ENCODE measurements at places on chromosomes 11 and 22. TPM values are rescaled to one million over a fixed set of nuclear protein-coding genes. Genes with fewer than 3 reads are reported as not detected.

The HBG1 gene
- total RNA-seq = not detected

GRCh38 chr22:19753090-19753842, 7.3 kb upstream of the TBX1 start:
- no peaks in the 10 kb centered on the region for H3K36me3 ChIP-seq
- DNase-seq = peak; percentile 77
- no peak overlapping the region for H3K4me3 ChIP-seq
- H3K27me3 ChIP-seq = peaks cover 68% of the 10 kb centered on the region

DNA sequence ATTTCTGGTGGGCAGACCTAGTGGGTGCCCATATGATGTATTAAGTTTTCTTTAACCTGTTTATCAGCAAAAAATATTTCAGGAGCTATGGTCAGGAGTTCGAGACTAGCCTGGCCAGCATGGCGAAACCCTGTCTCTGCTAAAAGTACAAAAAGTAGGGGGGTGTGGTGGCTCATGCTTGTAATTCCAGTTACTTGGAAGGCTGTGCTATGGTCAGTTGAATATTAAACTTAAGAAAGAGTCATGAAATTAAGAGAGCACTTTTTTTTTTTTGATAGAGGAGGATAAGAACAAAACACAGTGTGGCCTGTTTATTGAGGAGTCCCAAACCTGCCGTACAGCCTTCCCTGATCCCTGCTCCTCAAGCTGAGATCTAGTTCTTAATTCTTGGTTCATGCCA, 29.8 kb downstream of the OR6Q1 start:
- H3K27me3 ChIP-seq = no peaks in the 10 kb centered on the region
- H3K4me3 ChIP-seq = no peak overlapping the region
- H3K36me3 ChIP-seq = no peaks in the 10 kb centered on the region
- no peak overlapping the region for H3K27ac ChIP-seq
- peaks cover 28% of the 10 kb centered on the region for H3K4me1 ChIP-seq
- no peak for DNase-seq

GRCh38 chr22:41798736-41799135, 1.7 kb upstream of the CCDC134 start:
- no peak overlapping the region for H3K27ac ChIP-seq
- no peak for DNase-seq
- H3K4me3 ChIP-seq = no peak overlapping the region

DNA sequence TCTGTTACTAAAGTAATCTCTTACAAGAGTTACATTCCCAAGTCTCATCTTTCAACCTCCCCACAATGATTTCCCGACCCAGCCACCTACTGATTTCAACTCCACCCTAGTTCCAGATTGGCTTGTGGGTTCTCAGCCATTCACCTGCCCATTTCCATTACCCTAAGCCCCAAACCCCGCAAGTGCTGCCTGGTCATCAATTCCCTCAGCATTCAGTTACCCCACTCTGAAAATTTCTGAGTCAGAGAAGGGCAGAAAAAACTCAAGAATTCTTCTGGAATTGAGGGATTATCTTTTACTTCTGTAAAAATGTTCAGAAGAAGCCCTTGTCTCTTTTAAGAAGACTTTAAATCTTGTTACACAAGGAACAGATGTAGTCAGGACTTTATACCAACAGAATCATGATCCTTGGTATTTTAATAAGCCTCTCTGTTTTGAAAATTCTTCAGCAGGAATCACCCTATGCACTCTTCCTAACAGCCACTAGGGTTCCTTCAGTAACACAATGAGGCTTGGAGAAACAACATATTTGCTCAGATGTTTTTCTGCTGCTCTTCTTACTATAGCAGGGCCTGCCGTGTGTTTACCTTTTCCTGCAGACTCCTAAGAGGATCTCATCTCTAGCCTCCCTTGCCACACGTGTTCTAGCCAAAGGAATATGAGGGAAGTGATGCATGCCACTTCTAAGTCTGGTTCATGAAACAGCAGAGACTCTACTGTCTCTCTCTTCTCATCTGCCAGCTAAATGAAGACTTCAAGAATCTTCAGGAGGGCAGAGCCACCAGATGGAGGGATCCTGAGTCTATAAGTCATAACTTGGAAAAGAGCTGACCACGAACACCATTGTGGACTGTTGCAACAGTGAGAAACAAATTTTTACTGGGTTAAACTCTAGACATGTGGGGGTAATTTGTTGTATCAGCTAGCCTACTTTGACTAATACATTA, 29.3 kb upstream of the PAMR1 start:
- no peak overlapping the region for H3K27ac ChIP-seq
- H3K36me3 ChIP-seq = no peaks in the 10 kb centered on the region
- no peak for DNase-seq
- peaks cover 17% of the 10 kb centered on the region for H3K4me1 ChIP-seq
- no peak overlapping the region for H3K4me3 ChIP-seq

Measured in endodermal cell (in vitro differentiated cells).